ENCODE measurements at places on chromosomes 2 and 18.
A peak's percentile ranks its signal among the peaks of the same experiment; 100 is the strongest.

DNA sequence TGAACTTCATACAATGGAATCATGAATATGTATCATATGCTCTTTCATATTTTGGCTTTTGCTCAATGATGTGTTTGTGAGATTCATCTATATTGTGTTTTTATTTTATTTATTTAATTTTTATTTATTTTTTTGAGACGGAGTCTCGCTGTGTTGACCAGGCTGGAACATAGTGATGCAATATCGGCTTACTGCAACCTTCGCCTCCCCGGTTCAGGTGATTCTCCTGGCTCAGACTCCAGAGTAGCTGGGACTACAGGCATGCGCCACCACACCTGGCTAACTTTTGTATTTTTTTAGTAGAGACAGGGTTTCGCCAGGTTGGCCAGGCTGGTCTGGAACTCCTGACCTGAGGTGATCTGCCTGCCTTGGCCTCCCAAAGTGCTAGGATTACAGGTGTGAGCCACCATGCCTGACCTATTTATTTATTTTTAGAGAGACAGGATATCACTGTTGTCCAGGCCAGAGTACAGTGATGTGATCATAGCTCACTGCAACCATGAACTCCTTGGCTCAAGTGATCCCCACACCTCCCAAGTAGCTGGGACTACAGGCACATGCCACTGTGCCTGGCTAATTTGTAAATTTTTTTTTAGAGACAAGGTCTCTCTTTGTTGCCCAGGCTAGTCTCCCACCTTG is 74.5 kb downstream of the TET3 start:
- no peak for DNase-seq

DNA sequence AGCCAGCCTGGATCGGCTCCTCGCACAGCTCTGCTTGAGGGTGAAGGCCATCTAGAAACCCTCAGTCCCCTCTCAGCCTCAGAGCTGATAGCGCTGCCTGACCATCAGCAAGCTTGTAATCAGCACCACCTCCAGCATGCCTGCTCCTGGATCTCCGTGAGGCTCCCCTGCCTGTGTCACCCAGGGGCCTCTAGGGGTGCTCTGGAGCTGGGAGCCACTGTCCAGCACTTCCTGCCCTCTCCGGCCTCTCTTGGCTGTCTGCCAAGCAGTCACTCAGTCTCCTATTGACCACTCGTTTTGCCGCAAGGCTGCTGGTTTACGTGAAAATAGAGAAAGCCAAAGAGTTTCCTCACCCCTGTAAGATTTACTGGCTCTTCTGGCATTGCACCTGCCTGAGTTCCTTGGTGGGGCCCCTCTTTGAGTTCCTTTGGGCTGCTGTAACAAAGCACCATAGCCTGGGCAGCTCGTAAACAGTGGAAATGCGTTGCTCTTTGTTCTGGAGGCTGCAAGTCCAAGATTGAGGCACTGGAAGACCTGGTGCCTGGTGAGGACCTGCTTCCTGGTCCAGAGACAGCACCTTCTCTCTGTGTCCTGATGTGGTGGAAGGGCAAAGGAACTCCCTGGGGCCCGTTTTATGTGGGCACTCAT is 17.9 kb downstream of the CAPN10 start:
- DNase-seq, result peak; percentile 85

DNA sequence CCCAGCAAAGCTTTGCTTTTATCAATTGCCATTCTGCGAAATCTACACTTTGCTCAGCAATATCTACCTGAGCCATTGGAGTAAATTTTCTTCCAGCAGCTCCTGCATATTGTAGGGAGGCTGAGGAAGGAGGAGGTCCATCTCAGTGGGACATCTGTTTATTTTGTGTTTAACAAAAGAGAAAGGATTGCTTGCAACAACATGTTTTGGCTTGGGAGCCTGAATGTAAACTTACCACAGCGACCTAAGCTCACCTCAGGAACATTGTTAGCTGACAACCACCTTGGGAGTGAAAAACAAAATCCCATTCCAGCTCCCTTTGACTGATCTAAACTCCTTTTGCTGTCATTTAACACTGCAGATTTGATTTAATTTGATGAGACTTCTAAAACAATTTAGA is 356.1 kb downstream of the SS18 start:
- DNase-seq, result no peak

DNA sequence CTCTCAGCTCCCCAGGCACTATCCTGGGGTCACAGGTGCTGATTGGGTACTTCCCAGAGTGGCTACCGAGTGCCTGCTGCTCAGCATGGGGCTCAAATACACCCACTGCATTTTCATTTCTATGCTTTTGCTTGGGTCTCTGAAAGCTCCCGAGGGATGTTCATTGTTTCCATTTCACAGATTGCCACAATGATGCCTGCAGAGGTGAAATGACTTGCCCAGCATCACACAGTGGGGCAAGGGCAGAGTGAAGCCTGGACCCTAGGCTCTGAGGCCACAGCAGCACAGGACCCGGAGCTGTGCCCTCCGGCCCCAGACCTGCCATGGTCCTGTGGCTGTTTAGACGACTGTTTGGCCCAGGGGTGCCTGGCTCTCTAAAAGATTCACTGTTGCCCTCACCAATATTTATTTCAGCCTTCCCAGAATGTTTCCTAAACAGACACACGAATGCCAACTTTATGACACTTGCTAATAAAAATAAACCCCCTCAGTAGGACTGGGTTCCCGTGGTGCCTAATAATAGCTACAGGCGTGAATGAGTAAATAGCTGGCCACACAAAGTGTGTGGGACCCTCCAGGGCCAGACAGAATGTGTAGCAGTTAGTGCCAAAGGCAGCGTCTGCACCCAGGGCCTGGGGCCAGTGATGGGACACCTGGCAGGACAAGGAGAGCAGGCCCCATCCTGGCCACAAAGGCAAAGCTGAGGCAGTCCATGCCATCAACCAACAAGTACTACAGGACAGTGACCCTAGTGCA is 11.5 kb upstream of the ST8SIA5 start:
- no peak for DNase-seq

DNA sequence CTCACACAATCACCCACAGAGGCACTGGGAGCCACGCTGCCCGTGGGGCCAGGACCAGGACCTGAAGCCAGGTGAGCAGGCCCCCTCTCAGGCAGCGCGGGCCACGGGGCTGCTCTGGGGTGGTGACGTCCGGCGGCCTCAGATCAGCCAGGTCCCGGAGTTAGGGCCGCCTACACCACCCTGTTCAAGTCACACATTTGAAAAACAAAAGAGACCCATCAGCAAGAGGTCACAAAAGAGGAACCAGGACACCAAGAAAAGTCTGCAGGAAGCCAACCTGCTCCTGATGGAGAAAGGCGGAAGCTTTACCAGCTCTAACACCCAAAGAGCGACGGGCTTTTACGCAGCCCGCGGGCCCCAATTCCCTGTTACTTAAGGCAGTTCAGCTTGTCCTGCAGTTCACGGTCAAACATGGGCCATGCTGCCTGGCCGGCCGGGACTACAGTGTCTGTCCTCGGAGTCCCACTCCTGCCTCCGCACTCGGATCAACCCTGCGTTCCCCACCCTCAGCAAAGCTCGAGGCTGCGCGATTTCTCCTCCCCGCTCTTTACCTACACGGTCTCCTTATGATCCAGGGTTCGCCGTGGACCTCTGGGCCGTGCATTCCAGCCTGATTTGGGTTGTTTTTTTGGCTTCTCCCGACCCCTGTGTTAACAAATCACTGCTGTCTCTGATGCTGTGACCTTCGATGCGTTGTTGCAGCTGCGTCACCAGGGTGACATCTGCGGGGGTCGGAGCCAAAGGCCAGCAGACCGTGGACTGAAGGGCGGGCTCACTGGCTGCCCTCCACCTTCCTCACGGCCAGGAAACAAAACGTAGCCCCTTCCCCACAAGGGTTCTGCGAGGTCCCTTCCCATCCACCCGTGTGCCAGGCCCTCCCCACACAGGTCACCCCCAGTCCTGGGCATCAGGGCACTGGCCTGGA is 31.0 kb downstream of the SNORC start:
- no peak for DNase-seq

DNA sequence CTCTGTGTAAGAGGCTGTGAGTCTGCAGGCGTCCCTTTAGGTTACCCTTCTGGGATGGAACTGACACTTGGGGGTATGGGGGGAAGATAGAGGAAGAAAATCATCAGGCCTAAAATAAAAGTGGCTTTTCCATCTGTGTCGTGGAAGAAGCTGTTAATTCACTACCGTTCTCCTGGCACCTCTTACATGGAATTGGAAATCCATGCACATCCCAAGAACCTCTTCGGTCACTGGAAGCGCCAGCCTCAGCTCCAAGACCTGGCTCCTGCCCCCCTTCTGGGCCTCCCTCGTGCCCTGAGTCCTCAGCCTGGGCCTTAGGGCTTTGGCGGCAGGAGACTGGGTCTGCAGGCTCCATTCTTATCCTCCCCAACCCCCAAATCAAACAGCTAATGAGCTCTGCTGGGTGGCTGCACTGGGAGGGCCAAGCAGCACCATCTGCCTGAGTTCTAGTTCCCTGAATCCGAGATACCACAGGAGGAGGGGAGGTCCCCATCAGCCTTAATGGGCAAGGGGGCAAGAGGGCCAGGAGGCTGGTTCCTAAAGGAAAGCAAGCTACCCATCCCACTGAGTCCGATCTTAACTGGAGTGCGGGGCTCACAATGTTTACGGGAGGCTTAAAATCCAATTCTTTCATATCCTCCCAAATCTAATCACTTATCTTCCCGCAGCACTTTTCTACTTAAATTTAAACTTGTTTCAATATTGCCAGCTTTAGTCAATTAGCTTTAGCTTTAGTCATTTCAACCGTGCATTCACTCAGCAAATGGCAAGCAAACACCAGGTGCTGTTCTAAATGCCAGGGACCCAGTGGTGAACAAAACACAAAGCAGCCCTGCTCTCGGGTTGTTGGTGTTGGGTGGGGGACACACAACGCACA is 52.8 kb downstream of the FAM178B start:
- DNase-seq, result no peak

GRCh38 chr18:6982398-6982797 is 135.2 kb downstream of the LAMA1 start:
- no peak for DNase-seq
